Activated CD8-positive, alpha-beta memory T cell treated with anti-CD3 and anti-CD28 coated beads for 48 hours (primary cell): ENCODE measurements at places on chromosomes 16 and 17.

GRCh38 chr16:87327798-87328495 lies 10.8 kb upstream of the C16orf95 start:
- DNase-seq = no peak

GRCh38 chr17:71412803-71413202 lies 708.0 kb upstream of the SOX9 start:
- no peak for DNase-seq

DNA sequence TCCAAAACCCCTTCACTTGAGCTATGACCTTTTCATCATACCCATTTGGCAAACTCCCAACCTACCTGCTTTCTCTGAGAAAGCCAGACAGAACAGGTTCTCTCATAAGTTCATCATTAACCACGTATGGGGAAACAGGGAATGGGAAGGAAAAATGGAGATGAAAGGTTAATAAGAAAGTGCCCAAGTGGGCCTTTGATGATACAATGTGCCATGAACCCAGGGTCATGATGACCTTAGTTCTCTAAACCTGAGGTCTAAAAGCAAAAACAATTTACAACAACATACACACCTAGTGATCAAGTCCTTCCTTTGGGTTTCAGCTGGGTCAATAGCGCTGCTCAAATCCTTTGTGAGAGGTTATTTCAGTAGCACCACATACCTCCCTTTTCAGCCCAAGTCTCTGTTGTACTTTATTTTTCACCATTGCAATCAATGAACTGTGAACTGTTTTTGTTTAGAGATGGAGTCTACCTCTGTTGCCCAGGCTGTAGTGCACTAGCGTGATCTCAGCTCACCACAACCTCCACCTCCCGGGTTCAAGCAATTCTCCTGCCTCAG lies 14.5 kb upstream of the RANGRF start:
- DNase-seq = no peak

- peak; percentile 39 for DNase-seq
These were observed at the start of gene DHX58 for GRCh38 chr17:42112552-42113176. DHX58 (minus strand) TSS chr17:42112714; CDS start chr17:42111892, 822 bp downstream.

DNA sequence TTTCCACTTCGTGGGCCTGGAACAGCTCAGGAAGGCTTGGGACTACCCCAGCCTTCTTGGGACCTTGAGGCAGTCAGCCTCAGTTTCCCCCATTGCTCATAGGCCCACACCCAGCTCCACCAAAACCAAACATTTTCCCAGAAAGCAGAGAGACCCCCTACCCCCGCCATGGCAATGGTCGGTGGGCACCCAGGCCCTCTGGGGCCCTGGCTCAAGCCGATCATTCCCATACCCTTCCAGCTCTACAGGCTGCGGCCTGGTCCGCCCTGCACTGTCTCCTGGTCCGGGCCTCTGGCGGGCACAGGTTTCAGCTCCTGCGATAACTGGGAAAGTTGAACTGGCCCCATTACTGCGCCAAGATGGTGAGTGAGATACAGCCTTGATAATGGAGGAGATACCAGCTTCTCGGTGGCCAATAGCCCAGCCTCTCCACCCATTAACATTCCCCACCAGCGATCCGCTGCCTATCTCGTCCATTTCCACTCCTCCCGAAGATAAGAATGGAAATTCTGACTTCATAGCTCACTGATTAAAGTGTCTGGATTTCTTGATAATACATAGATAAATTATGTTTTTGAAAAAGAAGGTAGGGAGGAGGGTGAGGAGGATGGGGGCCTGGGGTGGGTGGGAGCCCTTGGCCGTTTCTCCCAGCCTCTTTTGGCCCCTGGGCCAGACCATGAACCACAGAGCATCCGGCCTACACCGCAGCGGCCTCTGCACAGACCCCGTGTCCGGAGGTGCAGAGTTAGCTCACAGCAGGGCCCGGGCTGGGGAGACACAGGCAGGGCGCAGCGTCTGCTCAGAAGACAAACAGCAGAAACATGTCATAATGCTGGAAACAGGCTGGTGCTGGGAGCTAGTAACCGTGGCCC lies 11.6 kb downstream of the ZFPM1 start:
- no peak for DNase-seq

- DNase-seq = no peak
These were observed 8.6 kb upstream of the BAHCC1 start for GRCh38 chr17:81386646-81387099.
